Astrocyte (in vitro differentiated cells and primary cell): ENCODE measurements at places on chromosomes 16 and 17.
A peak's percentile ranks its signal among the peaks of the same experiment; 100 is the strongest.

- no peak for DNase-seq
Measured at GRCh38 chr17:80095844-80096475, 5.4 kb upstream of the GAA start.

- DNase-seq = no peak
Measured at GRCh38 chr16:14608604-14609003, 21.5 kb downstream of the PARN start.

DNA sequence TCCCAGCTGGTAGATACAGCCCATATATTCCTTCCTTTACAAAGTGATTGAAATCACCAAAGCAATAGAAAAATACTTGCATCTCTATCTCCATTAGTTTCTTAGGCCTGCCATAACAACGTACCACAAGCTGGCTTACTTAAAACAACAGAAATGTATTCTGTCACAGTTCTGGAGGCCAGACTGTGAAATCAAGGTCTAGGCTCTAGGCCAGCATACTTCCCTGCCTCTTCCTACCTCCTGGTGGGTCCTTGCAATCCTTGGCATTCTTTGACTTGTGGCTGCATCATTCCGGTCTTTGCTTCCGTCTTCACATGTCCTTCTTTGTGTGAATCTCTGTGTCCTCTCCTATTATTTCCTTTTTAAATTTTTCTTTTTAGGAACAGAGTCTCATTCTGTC, 62.5 kb downstream of the ERCC4 start:
- DNase-seq = peak; percentile 78

DNA sequence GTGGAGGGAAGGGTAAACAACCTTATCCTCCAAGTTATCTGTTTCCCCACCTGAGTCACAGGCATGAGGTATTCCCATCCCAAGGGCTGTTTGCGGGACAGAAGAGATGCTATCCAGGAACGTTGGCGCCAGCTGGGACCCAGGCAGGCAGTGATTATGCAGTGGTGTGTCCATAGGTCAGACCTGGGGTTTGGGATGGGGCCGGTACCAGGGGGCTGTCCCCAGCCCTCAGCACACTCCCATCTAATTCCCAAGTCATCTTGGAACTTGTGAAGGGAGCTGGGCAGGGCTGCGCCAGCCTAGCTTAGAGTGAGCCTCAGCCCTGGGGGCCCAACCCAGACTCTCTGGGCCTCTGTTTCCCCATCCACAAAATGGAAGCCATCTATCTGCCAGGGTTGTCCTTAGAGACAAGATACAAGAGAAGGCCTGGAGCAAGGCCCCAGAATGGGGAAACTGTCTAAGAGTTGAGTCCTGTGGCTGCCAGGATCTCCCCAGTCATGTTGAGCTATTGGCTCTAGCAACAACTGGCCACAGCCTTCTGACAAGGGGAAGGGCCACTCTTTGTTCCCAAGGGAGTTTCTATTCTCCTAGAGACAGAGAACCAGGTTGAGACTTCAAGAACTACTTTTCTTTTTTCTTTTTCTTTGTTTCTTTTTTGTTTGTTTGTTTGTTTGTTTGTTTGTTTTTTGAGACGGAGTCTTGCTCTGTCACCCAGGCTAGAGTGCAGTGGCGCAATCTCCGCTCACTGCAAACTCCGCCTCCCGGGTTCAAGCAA, 9.8 kb upstream of the JUP start:
- no peak for DNase-seq

DNA sequence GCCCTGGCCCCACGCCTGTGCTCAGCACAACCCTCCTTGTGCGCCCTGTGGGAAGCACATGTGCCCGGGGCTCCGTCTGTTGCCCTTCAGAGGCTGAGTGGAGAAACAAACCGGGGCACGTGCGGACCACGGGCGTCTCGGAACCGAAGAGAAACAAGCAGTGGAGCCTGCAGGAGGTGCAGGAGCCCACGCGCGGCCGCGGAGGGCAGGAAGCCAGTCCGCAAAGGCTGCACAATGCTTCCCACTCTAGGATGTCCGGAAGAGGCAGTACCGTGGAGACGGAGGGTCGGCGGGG, 75.5 kb upstream of the GNG13 start:
- no peak for DNase-seq

- DNase-seq = no peak
Measured at GRCh38 chr17:77314601-77315000, 173.8 kb downstream of the SEC14L1 start.

DNA sequence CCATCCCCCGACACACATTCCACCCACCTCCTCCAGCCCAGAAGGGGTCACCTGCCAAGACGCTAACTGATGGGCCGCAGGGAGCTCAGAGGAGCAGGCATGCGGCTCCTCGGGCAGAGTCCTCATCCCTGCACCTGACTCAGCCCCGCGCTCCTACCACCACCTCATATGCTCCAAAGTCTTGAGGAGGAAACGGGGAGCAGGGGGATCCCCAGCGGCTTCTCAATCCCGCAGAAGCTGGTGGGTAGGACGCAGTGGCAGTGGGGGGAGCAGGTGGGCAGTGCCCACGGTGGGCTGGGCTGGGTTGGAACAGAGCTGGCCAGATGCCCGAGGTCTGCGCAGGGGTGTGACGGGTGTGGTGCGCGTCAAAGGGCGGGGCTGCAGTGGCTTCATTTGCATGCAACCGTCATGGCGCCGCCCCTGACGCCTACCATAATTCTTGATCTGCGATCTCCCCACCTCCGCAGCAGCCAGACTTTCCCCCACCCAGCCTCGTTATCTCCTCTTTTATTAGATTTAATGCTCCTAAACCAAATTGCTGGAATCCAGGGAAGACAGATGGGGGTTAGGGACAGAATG, 39.0 kb upstream of the EMP2 start:
- no peak for DNase-seq

GRCh38 chr17:38710985-38711384, 5.9 kb downstream of the MLLT6 start:
- DNase-seq = no peak

- DNase-seq = no peak
Measured at GRCh38 chr16:2702871-2703745, 16.9 kb downstream of the PRSS27 start.
